ENCODE measurements at places on chromosomes 12 and 14.

DNA sequence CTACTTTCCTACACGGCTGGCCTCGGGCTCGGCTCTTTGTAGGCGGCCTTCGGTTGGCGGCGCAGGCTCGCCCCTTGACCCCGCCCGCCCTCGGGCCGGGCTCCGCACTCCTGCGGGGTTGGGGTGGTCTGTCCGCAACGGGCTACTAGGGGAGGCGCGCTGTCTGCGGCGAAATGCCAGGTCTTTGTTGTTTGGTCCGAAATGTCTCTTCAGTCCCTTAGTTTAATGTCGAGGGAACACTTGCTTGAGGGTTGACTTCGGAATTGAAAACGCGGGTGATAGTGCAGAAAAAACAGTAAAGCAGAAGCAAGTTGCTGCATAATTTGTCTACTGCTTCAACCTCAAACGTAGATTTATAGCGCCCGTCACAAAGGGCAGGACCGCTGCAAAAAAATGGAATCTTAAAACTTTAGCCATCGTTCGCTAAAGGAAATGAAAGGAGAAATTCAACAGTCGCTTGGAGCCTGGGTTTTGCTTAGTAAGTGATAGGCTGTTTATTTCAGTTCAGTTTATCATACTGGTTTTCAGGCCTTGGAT lies 390 bp downstream of the JKAMP start:
- no peak for DNase-seq

DNA sequence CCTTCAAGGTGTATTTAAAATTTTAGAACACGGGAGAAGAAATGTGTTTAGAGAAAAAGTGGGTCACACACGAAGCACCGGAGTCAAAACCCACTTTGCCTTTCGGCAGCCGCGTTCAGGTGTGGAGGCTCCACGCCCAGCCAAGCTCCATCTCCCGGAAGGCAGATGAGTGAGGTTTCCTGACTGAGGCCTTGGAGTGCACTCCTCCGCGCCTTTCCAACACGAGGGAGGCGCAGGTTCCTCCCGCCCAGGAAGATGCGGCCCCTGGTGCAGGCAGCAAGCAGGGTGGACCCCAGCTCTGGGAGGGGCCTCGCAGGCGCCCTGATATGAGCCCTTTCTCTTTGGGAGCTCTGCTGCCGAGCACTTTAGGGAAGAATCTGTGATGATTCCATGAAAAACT lies 22.5 kb downstream of the MTA1 start:
- no peak for DNase-seq

GRCh38 chr14:24535737-24536136 lies 27.7 kb upstream of the CMA1 start:
- no peak for DNase-seq

DNA sequence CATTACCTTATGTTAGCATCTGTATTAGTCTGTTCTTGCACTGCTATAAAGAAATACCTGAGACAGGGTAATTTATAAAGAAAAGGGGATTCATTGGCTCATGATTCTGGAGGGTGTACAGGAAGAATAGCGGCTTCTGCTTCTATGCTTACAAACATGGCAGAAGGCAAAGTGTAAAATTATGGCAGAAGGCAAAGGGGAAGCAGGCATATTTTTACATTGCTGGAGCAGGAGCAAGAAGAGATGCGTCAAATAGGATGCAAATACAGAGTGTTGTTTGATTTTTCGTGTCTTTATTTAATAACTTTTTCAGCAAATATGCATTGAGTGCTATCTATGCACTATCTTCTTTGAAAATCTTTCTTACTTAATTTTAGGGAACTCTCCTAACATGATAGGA lies 210.7 kb upstream of the SSTR1 start:
- no peak for DNase-seq

GRCh38 chr12:58420503-58420902 lies 479.1 kb downstream of the ATP23 start:
- DNase-seq: peak; percentile 62

DNA sequence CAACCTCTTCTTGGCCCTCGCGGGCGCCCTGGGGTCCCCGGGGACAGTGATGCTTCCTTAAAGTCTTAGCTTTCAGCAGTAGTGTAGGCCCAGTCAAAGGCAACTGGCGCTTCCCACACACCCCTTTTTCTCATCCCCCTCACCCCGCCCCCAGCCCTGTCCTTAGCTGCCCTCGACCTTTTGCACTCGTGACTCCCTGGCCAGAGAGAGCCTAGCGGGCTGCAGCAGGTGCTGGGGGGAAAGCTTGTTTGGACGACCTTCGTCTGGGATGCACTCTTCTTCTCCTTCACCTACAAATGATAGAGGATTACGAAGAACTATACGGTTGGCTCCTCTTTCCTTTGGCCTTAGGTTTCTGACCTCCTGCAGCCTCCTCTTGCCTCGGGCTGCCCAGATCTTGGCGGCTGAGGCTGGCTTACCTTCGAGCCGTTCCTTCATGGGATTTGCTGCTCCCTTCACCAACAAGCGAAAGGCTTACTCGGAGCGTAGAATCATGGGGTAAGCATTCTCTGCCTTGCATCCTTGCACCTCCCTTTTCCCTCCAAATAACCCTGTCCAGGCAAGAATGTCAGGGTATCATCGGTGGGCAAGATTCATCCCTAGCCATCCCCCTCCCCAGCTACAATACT lies 815 bp downstream of the COQ10A start:
- DNase-seq: no peak

- no peak for DNase-seq
These were observed 1.3 kb downstream of the GPR65 start for GRCh38 chr14:88005978-88006851.

GRCh38 chr12:18919871-18920511 lies 182.1 kb downstream of the CAPZA3 start:
- no peak for DNase-seq

DNA sequence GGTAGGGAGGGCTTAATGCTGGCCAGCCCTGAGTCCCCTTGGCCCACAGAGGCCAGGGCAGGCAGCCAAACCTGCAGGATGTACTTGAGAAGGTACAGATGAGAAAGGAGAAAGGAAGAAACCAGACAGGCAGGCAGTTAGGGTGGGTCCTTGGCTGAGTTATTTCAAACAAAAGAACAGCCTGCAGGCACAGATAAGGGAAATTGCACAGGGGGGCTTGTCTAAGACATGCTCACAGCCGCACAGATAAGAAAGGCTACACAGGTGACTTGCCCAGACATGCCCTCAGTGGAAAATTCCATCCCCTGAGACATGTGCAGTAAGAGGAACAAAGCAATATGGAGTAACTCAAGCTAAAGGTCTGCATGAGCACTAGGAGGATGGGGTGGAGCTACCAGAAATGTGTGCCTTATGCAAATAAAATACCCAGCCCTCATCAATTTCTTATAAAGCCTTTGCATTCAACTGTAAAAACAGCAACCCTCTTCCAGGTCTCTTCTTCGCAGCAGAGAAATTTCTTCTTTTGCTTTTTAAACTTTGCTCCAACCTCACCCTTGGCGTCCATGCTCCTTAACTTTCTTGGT lies 158.2 kb upstream of the RGS6 start:
- DNase-seq: no peak
